ENCODE measurements at places on chromosomes 7 and 10.

DNA sequence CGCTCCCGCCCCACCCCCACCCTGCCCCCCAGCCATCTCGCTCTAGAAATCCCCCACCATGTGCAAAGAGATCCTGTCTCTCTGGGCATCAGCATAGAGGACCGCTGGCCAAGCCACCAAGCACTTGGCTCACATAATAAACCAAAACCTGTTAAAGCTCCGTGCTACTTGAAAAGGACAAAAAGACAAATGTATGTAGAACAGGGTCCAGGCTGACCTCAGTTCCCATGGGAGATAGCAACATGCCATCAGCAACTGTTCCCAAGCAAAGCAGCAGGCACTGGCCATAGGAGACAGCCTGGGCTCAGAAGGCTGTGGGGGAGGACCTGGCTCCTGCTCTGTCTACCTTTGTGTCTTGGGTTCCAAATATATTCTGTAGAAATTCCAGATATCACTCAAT, 38.4 kb upstream of the GDF10 start:
- no peak for DNase-seq
- peaks cover 66% of the 10 kb centered on the region for H3K4me1 ChIP-seq
- no peaks in the 10 kb centered on the region for H3K27me3 ChIP-seq
- H3K36me3 ChIP-seq = peaks cover 11% of the 10 kb centered on the region
- H3K4me3 ChIP-seq = peak overlapping the region; percentile 71
- H3K27ac ChIP-seq = peak overlapping the region; percentile 95

DNA sequence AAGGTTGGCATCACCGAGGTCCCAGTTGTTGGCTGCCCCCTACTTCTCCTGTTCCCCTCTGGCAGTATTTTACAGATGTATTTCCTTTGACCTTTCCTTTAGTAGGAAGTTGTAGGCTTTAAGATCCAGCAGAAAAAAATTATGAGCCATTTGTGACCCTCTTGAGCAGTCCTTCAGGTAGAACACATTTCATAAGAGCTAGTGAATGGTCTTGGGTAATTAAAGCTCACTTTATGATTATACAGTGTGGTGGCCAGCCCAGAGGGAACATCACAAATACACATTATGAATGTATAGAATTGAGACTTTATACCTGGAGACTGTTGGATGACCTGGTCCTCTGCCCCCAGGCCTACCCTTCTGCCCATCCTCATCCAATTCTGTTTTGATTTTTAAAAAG, 57.0 kb downstream of the KAT6B start:
- H3K27ac ChIP-seq = no peak overlapping the region
- no peaks in the 10 kb centered on the region for H3K36me3 ChIP-seq
- no peaks in the 10 kb centered on the region for H3K27me3 ChIP-seq
- H3K4me3 ChIP-seq = no peak overlapping the region

- H3K27me3 ChIP-seq = peaks cover 8% of the 10 kb centered on the region
- no peak overlapping the region for H3K27ac ChIP-seq
- H3K4me1 ChIP-seq = no peaks in the 10 kb centered on the region
- H3K4me3 ChIP-seq = no peak overlapping the region
- no peak for DNase-seq
- H3K36me3 ChIP-seq = no peaks in the 10 kb centered on the region
Observed at GRCh38 chr7:134182078-134182477, 54.9 kb downstream of the LRGUK start.

- H3K4me3 ChIP-seq = no peak overlapping the region
- H3K27ac ChIP-seq = no peak overlapping the region
- no peaks in the 10 kb centered on the region for H3K27me3 ChIP-seq
- DNase-seq = no peak
- H3K4me1 ChIP-seq = peaks cover 2% of the 10 kb centered on the region
Observed at GRCh38 chr7:129714514-129715063, 103.1 kb downstream of the NRF1 start.

DNA sequence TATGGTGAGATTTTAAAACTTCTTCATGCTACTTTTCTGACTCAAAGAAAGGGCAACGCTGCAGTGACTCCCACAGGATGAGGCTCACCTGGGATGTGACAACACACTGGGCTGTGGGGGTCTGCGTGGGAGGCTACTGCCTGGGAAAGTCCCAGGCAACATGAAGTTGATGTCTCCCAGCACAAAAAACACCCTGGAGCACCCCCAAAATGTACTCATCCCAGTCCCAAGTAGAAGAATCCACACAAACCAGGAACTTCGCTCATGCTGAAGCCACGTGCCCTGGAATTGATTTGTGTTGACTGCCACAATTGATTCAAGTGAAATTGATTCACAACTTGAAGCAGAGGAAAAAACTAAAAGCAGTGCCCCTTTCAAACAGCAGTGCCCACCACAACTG, 24.9 kb upstream of the PTPRN2 start:
- peaks cover 24% of the 10 kb centered on the region for H3K36me3 ChIP-seq
- no peak overlapping the region for H3K4me3 ChIP-seq
- H3K27me3 ChIP-seq = no peaks in the 10 kb centered on the region
- H3K4me1 ChIP-seq = peaks cover 5% of the 10 kb centered on the region
- H3K27ac ChIP-seq = no peak overlapping the region

DNA sequence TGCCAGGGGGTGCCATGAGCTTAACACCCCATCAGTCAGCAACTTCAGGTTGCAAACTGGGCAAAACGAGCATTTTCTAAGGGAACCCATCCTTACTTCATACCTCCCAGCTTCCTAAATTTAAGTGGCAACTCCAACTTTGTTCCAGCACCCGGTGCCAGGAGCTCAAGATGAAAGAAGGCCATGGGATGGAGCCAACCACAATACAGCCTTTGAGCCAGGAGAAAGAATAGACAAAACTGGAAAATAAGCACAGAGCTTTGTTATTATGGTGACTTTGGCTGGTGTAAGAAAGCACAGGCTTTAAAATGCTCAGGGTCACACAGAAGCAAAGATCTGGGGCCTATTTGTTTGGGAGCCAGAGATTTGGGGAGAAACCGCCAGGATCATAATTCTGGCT, 388.7 kb upstream of the MGMT start:
- no peak overlapping the region for H3K4me3 ChIP-seq
- no peak overlapping the region for H3K27ac ChIP-seq
- H3K27me3 ChIP-seq = peaks cover 3% of the 10 kb centered on the region
- no peaks in the 10 kb centered on the region for H3K4me1 ChIP-seq

DNA sequence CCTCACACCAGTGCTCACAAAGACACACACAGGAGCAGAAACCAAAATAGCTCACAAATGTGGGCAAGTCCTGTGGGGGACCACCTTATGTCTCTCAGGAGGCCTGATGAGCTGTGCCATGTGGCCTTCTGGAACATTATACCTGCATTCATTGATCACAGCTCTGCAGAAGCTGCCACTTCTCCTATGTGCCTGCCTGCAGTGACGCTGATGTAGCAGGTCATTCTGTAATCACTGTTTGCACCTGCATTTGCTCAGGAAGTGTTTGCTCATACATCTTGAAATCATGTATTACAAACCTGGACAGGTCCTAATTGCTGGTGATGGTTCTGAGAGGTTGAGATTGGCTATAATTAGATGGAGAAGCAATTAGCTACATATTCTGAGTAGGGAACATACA, 310.2 kb downstream of the AUTS2 start:
- H3K36me3 ChIP-seq = no peaks in the 10 kb centered on the region
- no peaks in the 10 kb centered on the region for H3K27me3 ChIP-seq
- no peak overlapping the region for H3K27ac ChIP-seq
- no peak overlapping the region for H3K4me3 ChIP-seq
- peaks cover 3% of the 10 kb centered on the region for H3K4me1 ChIP-seq
- DNase-seq = no peak

GRCh38 chr10:13990392-13990805, 340.3 kb downstream of the FRMD4A start:
- no peaks in the 10 kb centered on the region for H3K27me3 ChIP-seq
- no peaks in the 10 kb centered on the region for H3K36me3 ChIP-seq
- H3K27ac ChIP-seq = no peak overlapping the region
- H3K4me3 ChIP-seq = no peak overlapping the region

GRCh38 chr7:125670926-125671572, 741.4 kb upstream of the POT1 start:
- no peak overlapping the region for H3K27ac ChIP-seq
- H3K36me3 ChIP-seq = no peaks in the 10 kb centered on the region
- H3K27me3 ChIP-seq = no peaks in the 10 kb centered on the region

GRCh38 chr10:93568105-93568390, 1.6 kb downstream of the FFAR4 start:
- peaks cover 61% of the 10 kb centered on the region for H3K27me3 ChIP-seq
- H3K36me3 ChIP-seq = no peaks in the 10 kb centered on the region
- H3K27ac ChIP-seq = no peak overlapping the region

DNA sequence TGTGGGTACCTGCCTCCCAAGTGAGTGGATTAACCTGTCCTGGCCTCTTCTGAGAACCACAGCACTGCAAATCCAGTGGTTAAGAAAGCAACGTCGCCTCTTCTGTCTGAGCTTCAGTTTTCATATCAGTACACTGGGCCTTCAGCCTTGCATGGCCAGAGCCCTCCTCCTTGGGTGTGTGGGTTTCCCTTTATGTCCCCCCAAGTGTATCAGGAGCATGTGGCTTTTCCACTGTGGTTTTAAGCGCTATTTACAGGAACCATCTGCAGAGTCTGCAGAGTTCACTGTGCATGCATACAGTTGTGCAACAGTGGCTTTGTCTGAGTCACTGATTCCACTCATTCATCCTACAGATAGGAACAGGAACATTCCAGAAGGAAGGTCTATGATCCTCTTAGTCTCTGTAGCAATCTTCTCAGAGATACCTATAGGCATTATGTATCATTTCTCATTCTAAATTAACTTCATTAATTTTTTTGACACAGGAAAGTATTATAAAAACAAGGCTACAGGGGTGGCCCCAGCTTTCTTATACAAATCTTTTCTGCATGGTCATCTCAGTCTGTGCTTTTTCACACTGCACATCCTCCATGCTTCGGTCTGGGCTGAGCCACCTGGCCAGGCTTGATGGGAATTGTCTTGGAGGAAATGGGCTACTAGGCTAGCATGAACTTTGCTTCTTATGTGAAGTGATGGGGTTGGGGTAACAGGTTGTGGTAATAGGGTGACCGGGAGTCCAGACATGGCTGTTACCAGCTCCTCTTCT, 17.1 kb downstream of the MBL2 start:
- no peaks in the 10 kb centered on the region for H3K27me3 ChIP-seq
- H3K4me1 ChIP-seq = no peaks in the 10 kb centered on the region
- H3K4me3 ChIP-seq = no peak overlapping the region
- no peaks in the 10 kb centered on the region for H3K36me3 ChIP-seq

DNA sequence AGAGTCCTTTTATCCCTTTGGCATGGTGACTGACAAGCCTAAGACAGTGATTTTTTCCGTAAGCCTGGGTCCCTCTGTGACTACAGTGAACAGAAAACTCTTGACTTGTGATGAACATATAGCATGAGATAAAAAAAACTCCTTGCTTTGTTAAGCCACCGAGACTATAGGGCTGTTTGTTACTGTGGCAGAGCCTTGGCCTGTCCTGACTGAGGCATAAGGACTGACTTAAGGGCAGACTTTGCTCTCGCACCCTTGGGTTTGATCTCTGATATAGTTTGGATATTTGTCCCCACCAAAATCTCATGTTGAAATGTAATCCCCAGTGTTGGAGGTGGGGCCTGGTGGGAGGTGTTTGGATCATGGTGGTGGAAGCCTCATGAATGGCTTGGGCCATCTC, 316.4 kb upstream of the C7orf33 start:
- no peak overlapping the region for H3K27ac ChIP-seq
- no peaks in the 10 kb centered on the region for H3K27me3 ChIP-seq
- H3K4me3 ChIP-seq = no peak overlapping the region
- no peaks in the 10 kb centered on the region for H3K4me1 ChIP-seq

- no peak overlapping the region for H3K4me3 ChIP-seq
- H3K4me1 ChIP-seq = no peaks in the 10 kb centered on the region
- H3K36me3 ChIP-seq = no peaks in the 10 kb centered on the region
Observed at GRCh38 chr10:55747244-55747643, 613.8 kb downstream of the ZWINT start.

DNA sequence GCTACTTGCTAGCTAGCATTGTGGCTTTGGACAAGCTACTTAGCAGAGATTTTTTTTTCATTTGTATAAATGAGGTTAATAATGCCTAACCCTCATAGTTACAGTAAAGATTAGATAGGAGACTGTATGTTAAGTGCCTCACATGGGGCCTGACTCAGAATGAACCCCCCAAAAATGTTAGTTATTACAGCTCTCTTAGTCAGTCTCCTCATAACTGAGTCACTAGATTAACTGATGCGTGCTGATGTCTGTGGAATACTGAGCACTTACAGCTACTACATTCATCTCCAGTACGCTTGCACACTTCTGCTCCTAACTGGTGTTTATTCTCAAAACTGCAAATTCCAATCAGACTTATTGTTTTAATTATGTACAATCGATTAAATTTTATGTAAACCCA, 315.3 kb downstream of the SNX13 start:
- no peaks in the 10 kb centered on the region for H3K36me3 ChIP-seq
- no peak overlapping the region for H3K4me3 ChIP-seq
- no peaks in the 10 kb centered on the region for H3K4me1 ChIP-seq
- H3K27me3 ChIP-seq = no peaks in the 10 kb centered on the region
- no peak for DNase-seq

DNA sequence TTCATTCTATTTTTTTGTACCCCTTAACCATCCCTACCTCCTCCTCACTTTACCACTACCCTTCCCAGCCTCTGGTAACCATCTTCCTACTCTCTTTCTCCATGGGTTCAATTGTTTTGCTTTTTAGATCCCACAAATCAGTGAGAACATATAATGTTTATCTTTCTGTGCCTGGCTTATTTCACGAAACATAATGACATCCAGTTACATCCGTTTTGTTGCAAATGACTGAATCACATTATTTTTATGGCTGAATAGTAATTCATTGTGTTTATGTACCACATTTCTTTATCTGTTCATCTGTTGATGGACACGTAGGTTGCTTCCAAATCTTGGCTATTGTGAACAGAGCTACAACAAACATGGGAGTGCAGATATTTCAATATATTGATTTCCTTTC, 24.1 kb downstream of the ATRNL1 start:
- peaks cover 17% of the 10 kb centered on the region for H3K27me3 ChIP-seq
- no peaks in the 10 kb centered on the region for H3K36me3 ChIP-seq
- DNase-seq = no peak
- H3K27ac ChIP-seq = no peak overlapping the region
- no peaks in the 10 kb centered on the region for H3K4me1 ChIP-seq

- no peak for DNase-seq
- peaks cover 20% of the 10 kb centered on the region for H3K4me1 ChIP-seq
- H3K4me3 ChIP-seq = no peak overlapping the region
Observed at GRCh38 chr7:151035026-151035717, 6.9 kb downstream of the ABCB8 start.

DNA sequence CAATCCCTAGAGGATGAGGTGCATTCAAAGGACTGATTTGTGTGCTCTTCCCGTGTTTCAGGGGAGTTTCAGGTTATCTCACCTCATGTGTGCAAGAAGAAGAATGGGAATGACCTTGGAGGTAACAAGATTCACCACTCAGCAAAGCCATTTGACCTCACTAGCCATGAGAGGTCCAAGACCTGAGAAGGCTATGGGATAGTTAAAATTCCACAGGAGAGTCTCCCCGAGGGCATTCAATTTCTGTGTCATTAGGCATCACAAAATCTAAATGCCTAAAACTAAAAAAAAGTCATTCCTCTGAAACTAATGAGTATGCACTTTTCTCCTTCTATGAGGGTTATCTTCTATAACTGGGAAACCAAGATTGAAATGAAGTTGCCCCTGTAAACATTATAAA, 433.4 kb downstream of the KCNMA1 start:
- no peak for DNase-seq
- peaks cover 3% of the 10 kb centered on the region for H3K27me3 ChIP-seq
- no peaks in the 10 kb centered on the region for H3K4me1 ChIP-seq
- H3K4me3 ChIP-seq = no peak overlapping the region
- no peak overlapping the region for H3K27ac ChIP-seq
- no peaks in the 10 kb centered on the region for H3K36me3 ChIP-seq
